ENCODE measurements at places on chromosomes 1 and 21.

DNA sequence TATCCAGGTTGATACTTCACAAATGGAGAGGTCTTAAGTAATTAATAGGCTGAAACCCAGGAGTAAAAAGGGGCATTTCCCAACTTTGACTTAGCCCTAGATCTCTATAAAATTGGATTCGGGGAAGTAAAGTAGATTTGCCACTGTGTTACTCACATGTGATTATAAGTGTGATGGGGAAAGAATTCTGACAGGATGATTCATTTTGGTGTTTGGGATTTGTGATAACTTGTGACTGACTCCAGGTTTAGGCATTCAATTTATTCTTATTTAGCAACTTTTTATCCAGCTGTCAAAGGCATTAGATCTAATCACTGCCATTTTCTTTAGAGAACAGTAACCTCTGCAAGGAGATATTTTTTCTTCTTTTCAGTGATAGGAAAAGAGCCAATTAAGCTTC is 175.5 kb downstream of the ASTN1 start:
- DNase-seq: no peak

DNA sequence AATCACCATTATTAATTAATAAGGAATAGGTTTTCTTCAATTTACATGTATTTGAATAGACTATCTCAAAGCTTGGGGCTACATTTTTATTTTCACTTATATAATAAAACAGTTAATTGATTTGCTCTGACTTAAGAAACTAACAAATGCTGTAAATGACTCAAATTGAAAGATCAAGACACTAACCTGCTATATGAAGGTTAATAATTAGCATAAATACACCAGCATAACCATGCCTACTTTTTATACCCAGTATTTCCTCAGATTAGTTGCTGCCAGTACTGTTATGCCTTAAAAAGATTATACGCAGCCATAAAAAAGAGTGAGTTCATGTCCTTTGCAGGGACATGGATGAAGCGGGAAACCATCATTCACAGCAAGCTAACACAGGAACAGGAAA is 1545.1 kb downstream of the AMY1C start:
- no peak for DNase-seq

DNA sequence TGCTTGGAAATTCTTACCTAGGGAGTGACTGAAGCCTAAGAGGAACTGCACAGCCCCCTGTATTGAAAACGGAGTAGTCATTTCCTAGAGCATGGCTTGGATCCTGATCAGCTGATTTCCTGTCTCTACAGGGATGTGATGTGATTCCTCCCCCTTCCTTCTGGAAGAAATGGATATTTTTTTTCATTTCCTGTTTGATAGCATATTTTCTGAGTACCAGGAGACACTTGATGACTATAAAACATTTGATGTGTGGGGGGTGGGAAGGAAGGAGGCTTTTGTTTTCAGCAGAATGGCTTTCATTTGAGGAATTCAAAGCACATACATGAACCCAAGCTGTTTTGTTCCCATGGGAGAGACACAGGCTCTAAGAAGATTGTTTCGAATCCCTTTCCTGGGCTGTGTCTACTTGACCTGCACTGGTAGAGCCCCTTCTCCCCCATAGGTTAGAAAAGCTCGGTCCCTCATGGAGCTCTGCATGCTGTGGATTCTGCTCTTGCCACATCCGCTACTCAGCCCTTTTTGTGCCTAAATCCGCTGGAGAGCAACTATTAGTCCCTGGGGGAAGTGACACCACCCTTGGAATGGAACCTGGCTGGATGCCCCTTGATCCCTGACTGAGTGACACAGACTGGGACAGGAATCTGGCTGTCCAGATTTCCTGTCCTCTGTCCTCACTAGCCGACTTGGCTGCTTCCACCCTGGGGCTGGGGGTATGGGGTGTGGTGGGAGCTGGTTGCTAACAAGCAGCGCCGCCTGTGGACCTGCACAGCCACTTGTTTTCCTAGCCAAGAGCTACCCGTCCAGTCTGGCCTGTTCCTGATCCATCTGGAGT is 71.8 kb upstream of the MACF1 start:
- DNase-seq: peak; percentile 97

- no peak for DNase-seq
These were observed 15.4 kb upstream of the CD2 start for GRCh38 chr1:116738673-116739370.

DNA sequence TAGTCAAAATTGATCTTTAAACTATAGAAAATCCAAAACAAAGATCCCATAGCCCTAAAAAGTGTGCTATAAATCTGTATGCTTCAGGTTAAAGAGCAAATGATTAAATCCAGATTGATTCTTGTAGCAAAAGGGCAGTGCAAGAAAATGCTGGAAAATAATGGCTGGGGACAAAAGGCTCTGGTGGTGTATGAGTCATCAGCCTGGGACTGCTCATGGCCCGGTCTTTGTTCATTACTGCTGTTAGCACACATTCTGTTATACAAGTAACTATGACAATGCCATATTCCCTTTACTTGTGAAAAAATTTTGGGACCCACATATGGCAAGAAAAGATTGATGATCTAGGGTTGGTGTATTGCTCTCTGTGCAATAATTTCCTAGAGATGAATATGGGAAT is 89.1 kb downstream of the RWDD3 start:
- DNase-seq: no peak

- DNase-seq: no peak
These were observed 922 bp downstream of the CPT2 start for GRCh38 chr1:53197291-53198200.

DNA sequence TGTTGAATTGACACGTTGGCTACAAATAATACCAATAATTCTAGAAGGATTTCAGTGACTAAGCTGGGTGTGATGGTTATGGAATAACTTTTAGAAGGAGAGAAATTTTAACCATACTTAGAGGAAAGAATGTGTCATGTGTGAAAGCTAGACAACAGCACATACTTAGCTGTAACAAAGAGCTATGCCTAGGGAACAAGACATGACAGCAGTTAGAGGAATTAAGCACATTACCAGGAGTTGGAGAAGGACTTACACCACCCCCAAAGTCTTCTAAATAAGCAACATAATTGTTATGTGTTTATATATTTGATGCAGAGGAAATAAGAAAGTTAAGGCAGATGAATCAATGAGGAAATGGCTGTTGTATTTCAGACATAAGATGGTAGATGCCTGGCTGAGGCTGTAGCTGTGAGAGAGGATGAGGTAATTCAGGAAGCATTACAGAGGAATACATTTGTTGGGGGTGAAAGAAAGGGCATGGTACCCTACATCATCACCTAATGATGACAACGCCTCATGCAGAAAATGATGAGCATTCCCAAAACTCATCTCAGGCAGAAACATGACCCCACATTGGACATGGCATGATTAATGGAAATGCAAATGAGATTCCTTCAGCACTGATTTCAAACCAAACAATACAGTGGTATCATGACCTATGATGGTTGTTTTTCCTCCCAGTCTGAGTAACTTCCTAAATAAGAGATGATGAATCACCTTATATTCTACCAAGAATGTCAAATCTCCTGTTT is 211.5 kb downstream of the LHX8 start:
- peak; percentile 91 for DNase-seq

DNA sequence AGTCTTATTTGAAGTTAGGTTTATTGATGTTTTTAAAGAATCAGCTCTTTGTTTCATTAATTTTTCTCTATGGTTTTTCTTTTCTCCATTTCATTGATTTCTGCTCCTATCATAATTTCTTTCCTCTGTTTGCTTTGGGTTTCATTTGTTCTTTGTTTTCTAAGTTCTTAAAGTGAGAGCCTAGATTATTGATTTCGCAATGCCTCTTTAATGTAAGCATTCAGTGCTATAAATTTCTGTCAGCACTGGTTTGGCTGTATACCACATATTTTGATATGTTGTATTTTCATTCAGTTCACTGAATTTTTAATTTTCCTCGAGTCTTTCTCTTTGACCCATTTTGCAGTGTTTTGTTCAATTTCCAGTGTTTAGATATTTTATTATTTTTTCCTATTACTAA is 68.7 kb downstream of the DNAH14 start:
- DNase-seq: no peak

DNA sequence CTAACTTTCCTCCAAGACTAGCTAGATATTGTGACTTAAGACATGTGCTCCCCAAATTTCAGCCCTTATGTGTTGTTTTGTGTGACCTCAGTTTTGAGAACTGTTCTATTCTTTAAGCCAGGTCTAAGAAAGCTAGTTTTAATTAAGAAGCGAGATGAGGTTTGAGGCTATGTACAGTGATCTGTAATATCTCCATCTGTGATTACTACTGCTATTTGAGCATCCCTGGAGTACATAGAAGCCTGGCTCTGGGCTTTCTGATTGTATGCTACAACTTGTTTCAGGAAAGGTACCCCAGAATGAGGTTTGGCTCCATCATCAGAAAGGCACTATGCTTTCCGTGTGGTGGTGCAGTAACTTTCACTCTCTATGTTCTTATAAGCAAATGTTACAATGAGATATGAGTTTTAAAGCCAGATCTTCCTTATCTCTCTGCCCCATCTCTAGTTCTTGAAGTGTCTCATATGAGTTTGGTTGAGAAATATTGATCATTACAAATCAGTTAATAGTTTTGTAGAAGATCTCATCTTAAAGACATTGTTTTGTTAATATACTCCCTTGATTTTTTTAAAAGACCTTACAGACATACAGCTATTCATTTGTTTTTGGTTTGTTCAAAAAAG is 605 bp downstream of the RGS4 start:
- no peak for DNase-seq

- DNase-seq: no peak
These were observed 3.6 kb downstream of the TENT5C start for GRCh38 chr1:117609471-117609911.

- no peak for DNase-seq
These were observed 9.2 kb upstream of the TNFRSF8 start for GRCh38 chr1:12053752-12054548.

DNA sequence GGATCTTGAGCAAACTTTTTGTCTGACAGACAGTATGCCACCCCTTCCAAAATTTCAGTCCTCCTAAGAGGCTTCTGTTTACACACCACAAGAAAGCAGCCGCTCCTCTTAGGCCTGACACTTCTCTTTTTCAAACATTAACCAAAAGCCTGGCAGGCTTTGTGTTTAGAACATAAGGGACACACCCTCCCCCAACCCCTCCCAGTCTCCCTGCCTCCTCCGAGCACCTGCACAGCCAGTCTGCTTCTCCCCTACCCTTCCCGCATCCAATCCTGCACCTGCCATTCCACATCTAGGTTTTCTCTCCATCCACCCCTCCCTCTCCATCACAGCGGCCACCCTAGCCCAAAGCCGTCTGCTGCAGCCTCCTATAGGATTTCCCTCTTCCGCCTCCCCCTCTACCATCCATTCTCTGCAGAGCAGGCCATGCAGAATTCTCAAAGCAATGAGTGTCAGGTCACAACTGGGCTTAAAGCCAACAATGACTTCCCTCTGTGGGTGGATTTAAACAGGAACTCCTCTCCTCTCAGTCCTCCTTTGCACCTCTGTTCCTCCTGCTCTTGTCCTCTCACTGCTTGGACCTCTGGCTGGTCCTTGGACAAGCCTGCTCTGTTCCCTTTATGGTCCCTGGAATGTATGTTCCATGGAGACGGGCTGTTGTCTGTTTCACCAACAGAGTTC is 478.2 kb downstream of the NPHP4 start:
- DNase-seq: no peak

GRCh38 chr1:60510162-60510561 is 436.6 kb upstream of the C1orf87 start:
- peak; percentile 39 for DNase-seq

- DNase-seq: no peak
These were observed 33.5 kb downstream of the CAPN8 start for GRCh38 chr1:223631956-223632355.

- DNase-seq: peak; percentile 50
These were observed 100.0 kb upstream of the HNRNPU start for GRCh38 chr1:244964112-244964971.

Measured in pulmonary artery endothelial cell (primary cell).